ENCODE measurements at places on chromosomes 4 and X.

DNA sequence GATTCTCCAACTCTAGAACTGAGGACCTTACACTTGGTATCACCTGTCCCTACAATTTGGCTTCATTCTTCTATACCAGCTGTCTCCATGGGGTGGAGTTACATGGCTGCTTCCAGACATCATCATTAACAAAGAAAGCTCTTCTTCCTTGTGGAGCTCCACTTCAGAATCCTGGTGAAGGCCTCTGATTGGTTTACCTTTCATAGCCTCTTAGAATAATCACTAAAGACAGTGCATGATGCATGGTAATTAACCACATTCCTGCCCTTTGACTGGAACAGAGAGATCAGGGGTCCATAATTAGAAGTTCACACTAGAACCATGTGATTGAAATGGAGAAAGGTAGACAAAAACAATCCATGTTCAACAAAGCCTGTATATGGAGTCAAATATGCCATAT lies 112.6 kb upstream of the ZNF827 start:
- DNase-seq: no peak

GRCh38 chr4:122764821-122765215 lies 32.3 kb downstream of the BBS12 start:
- DNase-seq: no peak

GRCh38 chr4:174388461-174389145 lies 104.9 kb downstream of the CEP44 start:
- DNase-seq: no peak

- DNase-seq: no peak
Measured at GRCh38 chr4:107685740-107686139, 34.3 kb downstream of the PAPSS1 start.

DNA sequence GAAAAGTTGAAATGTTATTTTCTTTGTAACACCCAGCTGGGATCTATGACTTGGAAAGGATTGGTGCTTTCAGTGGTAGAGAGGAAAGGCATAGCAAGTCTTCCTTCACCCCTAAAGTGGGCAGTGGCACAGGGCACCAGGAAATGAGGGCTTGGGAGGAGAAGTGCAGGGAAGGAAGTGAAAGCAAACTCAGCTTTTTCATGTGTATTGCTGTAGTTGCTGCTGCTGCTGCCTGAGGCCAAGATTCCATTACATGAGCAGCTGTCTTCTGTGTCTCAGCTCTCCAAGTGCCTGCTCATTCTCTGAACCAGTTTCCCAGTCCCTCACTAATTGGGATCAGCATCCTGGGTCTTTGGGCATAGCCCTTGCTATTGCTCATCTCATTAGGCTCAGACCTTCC lies 2.6 kb downstream of the HCCS start:
- no peak for DNase-seq

- no peak for DNase-seq
Measured at GRCh38 chr4:187019896-187020295, 296.2 kb upstream of the FAT1 start.

DNA sequence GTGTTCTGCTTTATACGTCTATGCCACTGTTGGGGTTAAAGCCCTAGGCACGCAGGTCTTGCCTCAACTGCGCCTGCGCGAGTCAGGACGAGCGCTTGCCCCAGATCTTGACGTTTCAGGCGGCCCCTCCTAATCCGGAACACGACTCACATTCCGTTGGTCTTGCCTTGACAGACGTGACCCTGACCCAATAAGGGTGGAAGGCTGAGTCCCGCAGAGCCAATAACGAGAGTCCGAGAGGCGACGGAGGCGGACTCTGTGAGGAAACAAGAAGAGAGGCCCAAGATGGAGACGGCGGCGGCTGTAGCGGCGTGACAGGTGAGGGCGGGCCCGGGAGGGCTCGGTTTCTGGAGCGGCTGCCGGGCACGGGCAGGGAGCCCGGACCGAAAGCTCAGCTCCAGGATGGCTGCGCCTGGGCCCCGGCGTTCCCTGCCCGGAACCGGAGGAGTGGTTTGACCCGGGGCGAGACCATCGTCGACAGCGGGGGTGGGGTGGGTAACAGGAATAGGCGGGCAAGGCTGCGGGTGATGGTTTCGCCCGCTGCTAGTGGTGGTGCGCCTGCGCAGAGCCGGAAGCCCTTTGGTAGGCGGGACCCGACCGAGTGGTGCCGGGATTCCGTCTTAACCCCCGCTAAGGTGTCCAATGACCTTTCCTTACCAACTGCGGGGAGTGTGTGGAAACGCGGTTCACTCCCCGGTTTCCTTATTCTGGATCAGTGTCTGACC lies at the start of gene ARAF:
TSS of gene ARAF (plus strand) at position 272 of the 725 bp plus-strand sequence. CDS start 1,763 bp downstream, outside the sequence.
- peak; percentile 79 for DNase-seq

GRCh38 chrX:117751155-117751554 lies 365.5 kb downstream of the KLHL13 start:
- no peak for DNase-seq

GRCh38 chr4:63211776-63212479 lies 1197.3 kb downstream of the TECRL start:
- DNase-seq: no peak

GRCh38 chr4:62549601-62550000 lies 1349.5 kb downstream of the ADGRL3 start:
- no peak for DNase-seq

DNA sequence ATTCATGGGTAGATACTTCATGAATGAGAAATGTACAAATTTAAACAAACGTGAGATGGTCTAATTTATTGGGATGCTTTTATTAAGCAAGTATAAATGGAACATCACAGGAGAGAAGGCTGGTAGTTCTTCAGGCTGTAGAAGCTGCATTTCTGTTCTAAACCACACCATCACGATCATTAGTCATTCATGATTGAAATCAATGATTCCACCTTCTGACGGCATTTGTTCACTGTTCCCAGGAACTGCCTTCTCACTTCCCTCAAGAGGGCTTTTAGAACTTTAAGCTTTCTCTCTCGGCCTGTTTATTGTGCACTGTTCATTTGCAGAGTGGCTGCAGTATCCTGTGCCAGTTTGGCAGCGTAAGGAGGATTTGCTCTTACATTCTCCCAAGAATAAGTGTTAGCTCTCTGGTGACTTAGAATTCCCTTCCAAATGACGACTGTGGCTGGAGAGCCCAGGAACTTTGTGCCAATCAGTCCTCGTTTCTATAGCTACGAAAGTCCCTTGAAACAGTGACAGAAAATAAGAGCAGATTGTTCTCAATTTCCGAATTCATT lies 54.7 kb downstream of the MFAP3L start:
- no peak for DNase-seq

DNA sequence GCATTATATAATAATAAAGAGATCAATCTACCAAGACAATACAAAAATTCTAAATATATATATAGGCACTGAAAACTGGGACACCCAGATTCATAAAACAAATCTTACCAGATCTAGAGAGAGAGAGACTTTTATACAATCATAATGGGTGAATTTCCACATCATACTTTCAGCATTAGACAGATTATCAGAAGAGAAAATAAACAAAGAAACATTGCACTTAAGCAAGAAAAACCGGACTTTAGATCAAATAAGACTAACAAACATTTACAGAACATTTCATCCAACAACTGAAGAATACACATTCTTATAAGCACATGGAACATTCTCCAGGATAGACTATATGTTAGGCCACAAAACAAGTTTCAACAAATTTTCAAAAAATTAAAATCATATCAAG lies 245.1 kb downstream of the INPP4B start:
- no peak for DNase-seq

DNA sequence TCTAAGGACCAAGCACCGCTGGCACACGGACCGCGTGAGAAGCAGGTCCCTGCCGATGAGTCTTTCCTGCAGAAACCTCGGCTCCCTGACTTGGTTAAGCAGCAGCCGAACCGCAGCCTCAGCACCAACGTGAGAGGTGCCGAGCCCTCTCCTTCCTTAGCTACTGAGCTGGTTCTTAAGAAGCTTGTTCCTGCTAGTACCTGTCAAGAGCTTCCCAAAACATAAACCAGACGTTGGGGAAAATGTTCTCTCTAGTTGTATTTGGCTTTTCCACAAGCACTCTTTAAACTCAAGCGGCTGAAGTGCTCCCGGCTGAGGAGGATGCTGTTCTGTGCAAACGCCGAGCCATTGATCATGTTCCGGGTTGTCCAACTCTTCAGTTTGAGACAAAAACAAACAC lies 29.3 kb upstream of the TLR3 start:
- no peak for DNase-seq

GRCh38 chr4:163875327-163875726 lies 380.8 kb downstream of the TMA16 start:
- DNase-seq: no peak

GRCh38 chr4:118942465-118942864 lies 53.8 kb downstream of the SYNPO2 start:
- DNase-seq: no peak

DNA sequence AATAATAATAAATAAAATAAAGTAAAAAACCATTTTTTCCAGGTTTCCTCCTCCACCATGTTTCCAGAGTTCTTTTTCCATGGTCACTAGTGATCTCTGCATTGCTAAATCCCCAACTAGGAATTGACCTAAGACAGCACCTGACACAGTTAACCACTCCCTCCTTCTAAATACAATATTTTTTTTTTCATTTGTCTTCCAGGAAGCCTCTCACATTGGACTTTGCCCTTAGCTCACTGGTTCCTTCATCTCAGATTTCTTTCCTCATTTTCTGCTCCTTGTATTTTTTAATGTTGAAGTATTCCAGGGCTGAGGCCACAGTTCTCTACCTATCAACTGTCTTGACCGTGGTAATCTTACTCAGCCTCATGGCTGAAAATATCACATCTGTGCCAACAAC lies 187.3 kb upstream of the FAM241A start:
- no peak for DNase-seq

GRCh38 chr4:42655921-42656678 lies 805 bp downstream of the ATP8A1 start:
- DNase-seq: no peak

GRCh38 chr4:53913771-53914170 lies 150.6 kb downstream of the CHIC2 start:
- no peak for DNase-seq

- no peak for DNase-seq
Measured at GRCh38 chrX:31323658-31324057, 251.8 kb upstream of the FTHL17 start.

DNA sequence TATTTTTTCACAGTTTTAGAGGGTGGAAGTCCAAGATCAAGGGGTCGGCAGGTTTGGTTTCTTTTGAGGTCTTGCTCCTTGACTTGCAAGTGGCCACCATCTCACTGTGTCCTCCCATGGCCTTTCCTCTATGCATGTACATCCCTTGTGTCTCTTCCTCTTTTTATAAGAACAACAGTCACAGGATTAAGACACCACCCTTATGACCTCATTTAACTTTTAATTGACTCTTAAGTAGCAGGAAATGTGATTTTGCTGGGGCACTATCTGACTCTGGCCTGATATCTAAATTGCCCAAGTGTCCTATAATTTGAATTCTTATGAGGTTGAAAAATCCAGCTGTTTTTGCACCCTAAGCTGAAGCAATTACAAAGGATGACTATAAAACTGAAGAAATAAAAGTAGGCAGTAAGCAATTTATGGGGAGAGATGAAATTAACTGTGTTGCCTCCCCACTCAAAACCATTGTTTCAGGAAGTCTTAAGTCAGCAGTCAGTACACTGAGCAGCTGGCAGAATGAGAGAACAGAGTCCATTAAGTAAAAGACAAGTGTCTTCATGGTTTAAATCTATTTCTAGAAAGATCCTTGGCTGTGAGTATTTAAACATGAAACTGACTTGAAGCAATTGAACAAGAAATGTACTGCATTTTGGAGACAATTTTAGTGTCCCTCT lies 601.3 kb downstream of the SPRY1 start:
- no peak for DNase-seq

DNA sequence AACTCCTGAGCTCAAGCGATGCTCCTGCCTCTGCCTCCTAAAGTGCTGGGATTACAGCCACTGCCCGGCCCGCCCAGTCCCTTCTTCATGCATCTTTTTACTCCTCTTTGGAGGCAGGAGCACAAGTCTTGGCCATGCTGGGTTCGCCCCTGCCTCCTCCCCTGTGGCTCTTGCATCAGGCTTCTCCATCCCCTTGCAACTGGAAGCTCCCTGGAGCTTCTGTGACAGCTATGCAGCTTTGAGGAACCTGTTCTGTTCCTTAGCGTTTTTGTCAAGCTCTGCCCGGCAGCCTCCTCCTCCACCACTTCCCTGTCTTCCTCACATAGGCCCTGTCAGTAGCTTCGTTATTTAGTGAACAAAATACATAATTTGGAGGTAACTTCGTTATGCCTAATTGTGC lies 73.9 kb downstream of the PSAPL1 start:
- DNase-seq: no peak

DNA sequence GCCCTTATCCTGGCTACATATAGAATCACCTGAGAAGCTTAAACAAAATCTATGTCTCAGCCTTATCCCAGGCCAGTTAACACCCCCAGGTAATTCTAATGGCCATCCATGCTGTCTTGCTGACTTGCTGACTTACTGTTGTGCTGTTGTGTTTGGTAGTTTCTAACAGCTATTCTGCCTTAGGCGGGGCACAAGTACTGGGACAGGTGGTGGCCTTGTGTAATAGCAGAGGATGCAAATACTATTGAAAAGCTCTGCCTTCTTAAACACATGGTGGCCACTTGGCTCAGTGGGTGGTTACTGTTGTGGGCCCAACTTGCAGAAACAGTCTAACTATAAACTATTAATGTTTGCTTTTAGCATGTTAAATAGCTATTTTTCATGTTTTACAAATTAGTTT lies 56.2 kb downstream of the CDS1 start:
- no peak for DNase-seq

- DNase-seq: peak; percentile 8
Measured at GRCh38 chr4:149370785-149371420, 444.7 kb downstream of the IQCM start.

GRCh38 chrX:53412446-53412845 lies 10.0 kb downstream of the SMC1A start:
- no peak for DNase-seq

GRCh38 chr4:170743633-170744032 lies 653.9 kb upstream of the AADAT start:
- no peak for DNase-seq

- DNase-seq: no peak
Measured at GRCh38 chrX:123157586-123157985, 26.5 kb upstream of the GRIA3 start.

DNA sequence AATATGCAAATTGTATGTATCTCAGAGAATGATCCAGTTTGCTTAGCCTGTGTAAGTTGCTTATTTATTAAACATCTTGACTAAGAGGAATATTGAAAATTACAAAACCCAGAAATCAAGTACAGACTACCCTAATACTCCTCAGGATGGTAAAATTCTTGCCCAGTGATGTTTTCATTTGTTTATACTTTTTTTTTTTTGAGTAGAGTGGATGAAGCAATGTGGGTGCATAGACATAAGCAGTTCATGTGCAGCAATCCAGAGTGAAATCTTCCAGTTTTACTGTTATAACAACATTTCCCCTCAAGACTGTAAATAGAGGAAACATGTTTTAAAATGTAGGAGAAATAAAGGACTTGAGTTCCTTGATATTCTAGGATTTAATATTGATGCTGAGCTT lies 4.7 kb downstream of the GLRB start:
- DNase-seq: no peak

GRCh38 chr4:28179126-28179525 lies 1318.5 kb downstream of the STIM2 start:
- DNase-seq: no peak

DNA sequence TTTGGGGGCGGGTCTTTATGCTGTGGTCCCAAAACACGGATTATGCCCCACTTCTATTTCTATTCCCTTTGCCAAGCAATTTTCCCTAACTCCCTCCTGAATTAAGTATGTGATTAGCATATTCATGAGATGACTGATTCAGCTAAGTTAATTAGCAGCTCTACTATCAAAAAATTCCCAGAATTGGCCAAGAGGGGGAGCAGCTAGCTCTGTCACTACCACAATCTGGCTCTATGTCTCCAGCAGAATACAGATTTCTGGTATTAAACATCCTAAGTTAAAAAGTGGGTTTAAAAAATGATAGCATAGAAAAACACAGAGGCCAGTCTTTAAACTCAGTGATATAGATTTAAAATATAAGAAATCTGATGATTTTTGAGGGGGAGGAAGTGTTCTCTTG lies 80.3 kb downstream of the GPC4 start:
- DNase-seq: no peak
